Stimulated activated CD4-positive, alpha-beta T cell treated with anti-CD3 and anti-CD28 coated beads, Interleukin-1b, Interleukin-23, amount 100 ng/mL, for 4 hours (primary cell): ENCODE measurements at places on chromosomes 12 and 14.

DNA sequence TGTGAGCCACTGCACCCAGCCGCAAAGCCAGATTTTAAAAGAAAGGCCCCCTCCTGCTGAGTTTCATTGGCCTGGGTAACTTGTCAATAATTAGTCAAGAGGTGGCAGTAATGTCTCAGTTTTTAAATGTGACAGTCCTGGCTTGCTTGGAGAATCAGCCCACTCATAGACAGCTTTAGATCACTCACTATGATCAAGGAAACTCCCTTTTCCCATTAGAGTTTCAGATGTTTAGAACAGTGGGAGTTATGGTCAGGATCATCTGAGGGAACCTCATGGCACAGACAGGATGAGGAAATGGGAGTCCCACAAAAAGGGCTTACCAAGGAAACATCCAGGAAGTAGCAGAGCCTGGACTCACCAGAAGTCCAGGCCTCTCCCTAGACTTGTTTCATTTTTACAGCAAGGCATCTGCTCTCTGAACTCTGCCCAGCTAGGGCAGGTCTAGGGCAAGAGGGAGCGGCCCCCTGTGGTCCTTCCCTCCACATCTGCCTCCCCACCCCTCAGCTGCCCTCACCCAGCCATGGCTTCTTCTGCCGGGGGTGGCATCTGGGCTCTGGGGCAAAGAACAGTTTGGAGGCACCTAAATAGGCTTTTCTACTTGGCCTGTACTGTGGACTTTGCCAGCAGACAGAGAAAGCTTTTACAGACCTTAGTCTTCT lies 11.2 kb downstream of the BCL2L14 start:
- no peak for DNase-seq

- no peak for DNase-seq
Observed at GRCh38 chr12:52546126-52546525, 6.8 kb downstream of the KRT71 start.

- no peak for DNase-seq
Observed at GRCh38 chr12:599756-600155, 63.5 kb downstream of the NINJ2 start.

DNA sequence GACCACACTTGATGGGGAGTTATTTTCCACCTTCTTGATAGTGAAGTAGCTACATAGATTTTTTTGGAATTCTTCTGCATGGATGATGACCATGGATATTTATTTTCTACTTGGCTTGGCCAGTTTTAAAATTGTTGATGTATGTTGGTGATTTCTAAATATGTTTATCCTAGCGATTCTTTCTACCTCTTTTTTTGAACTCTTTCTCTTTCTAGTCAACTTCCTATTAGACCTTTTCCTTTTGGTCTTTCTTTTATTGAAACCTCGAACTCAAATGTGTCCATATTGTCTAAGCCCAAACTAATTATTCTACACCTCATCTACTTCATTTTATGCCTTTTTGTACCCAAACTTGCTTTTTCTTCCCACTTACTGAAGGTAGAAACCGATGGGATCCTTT lies 37.0 kb downstream of the CCDC91 start:
- DNase-seq, result no peak

DNA sequence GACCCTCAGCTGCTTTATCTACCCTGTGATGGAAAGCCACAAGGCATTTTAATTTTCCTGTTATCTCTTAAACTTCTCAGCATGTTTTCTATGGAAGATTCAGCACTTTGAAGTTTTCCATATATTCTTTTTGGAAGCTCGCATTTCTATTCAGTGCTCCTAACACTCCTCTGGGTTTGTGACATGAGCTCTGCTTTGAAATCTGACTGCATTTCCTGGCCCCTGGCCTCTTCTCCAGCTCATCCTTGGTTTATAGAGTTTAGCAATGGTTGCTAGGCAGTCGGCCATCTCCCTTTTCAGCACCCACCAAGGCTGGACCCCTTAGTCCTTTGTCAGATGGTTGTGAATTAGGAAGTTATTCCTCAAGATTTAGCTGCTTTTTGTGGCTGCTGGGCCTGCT lies 150.6 kb downstream of the KCNA5 start:
- DNase-seq, result no peak

GRCh38 chr14:76181546-76181945 lies 29.8 kb downstream of the GPATCH2L start:
- no peak for DNase-seq

DNA sequence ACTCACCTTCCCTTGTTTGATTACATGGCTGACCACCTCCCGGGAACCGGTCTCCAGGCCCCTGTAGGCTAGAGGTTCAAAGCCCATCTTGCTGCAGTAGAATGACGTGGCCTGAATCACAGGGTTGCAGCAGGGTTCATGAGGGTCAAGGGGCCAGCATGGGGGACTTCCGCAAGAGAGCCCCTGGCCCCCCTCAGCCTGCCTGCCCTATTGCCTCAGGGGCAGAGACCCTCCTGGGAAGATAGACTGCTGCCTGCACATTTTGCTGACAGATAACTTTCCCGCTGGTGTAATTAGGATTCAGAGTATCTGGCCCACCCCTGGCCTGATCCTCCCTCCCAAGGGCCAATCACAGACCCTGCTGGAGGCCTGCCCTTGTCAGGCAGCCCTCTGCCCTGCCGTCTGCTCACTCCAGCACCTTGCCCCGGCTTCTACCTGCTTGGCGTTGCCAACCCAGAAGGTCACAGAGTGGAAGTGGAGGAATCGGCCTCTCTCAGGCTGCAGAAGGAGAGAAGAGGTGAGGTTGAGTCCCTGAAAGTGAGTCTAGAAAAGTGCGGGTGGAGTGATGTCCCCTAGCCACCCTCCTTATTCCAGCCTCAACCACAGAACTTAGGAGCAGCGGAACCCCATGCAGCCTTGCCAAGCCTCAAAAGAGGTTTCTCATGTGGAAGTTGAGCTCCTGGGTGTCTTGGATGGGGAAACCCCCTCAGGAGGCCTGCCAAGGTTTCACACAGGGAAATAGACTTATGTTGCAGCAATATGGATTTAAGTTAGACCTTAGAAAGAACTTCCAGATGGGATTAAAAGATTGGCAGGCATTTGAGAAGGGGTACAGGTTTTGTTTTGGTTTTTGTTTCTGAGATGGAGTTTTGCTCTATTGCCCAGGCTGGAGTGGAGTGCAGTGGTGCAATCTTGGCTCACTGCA lies 1.1 kb downstream of the HPD start:
- no peak for DNase-seq

GRCh38 chr12:24044941-24045703 lies 95.7 kb upstream of the SOX5 start:
- DNase-seq, result no peak
